ENCODE measurements at places on chromosomes 11 and 22. TPM values are rescaled to one million over a fixed set of nuclear protein-coding genes. Genes with fewer than 3 reads are reported as not detected.

DNA sequence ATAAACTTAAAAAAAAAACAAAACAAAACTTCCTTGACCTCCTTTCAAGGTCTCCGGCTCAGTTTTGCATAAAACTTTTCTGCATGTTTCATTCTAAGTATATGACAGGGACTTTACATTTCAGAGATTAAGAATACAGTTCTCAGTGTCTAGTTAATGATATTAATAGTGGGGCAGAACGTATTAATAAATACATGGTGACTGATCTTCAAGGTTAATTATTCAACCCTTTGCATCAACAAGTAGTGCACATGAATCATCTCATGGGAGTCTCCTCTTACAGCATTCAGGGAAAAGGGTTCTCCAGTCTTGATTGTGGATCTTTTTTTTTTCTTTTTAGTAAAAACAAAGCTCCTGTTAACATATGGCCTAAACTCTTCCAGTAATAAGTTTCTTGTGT, 146.8 kb downstream of the KIRREL3 start:
- DNase-seq, result no peak

DNA sequence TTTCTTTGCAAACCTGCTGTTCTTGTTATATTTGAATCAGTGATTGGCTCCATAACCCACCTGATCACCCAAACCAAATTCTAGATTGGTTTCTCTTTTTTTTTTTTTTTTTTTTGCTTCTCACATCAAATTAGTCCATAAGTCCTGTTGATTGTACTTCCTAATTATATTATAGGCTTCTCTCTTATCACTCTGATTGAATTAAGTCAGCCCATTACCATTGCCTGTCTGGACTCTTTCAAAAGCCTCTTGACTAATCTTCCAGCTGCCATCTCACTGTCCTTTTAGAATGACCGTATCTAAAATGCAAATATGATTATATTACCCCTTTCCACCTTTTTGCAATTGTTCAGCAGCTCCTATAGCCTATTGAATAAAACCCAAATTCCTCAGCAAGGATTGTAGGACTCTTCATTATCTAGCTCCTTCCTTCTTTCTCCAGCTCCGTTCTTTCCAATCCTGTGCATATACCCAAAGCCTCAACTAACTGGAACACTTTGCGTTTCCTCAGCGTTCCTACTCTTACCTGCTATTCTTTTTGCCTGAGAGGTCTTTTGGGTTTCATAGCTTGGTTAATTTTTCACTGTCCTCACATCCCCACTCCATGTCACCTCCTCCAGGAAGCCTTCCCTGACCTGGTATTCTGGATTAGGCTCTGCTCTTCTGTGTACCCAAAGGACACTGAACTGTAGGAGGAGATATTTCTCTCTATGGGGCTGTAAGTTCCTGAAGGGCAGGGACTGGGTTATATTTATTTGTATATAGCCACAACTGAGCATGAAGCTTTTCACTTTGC, 423.3 kb downstream of the TMEM135 start:
- DNase-seq, result no peak

GRCh38 chr11:11584530-11584810, 37.3 kb downstream of the GALNT18 start:
- no peak for DNase-seq

GRCh38 chr11:78248191-78248590, 59.5 kb downstream of the USP35 start:
- DNase-seq, result no peak

DNA sequence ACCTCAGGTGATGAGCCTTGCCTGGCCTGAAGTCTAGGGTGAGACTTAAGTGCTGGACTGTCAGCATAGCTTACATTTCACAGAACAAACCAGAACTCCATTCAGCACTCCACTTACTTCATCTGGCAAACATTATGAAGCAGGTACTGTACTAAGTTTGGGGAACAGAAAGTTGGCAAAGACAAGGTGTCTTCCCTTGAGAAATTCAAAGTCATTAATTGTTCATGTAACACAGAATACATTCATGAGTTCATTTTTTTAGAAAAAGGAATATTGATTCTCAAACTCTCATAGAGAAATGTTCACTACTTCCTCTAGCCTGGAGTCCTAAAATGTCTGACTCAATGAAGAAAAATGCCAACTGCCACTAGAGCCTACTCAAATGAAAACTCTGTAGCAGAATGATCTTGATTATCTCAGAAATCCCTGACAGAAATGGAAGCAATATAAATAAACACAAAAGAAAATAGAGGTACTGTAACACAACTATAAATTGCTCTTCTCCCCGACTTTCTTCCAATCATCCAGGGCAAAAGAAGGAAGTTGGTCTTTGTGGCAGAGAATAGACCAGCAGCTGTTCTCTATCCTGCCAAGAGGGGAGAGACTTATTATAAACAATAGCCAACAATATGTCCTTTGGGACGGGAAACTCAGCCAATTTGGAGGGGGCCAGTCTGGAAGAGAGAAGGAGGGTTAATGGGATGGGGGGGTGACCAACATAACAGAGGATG, 129.2 kb upstream of the MTMR2 start:
- no peak for DNase-seq

DNA sequence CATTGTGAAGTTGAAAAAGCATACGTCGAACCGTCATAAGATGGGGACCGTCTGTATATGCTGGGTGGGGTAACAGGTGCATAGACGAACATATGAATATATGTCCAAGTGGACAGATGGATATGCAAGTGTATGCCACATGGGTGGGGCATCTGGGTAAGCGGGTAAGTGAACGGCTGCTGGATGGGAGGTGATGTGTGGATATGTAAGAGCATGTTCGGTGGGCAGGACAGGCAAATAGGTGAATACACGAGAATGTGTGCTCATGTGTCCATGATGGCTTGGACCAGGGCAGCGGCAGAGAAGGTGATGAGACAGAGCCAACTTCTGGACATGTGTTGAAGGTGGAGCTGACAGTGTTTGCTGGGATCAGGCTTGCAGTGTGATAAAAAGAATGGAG, 12.0 kb downstream of the IFITM10 start:
- DNase-seq, result no peak

- DNase-seq, result no peak
These were observed 2.9 kb downstream of the OR51V1 start for GRCh38 chr11:5197536-5197935.

- DNase-seq, result no peak
These were observed 14.0 kb downstream of the ARVCF start for GRCh38 chr22:20002636-20003035.

- DNase-seq, result no peak
These were observed 30.1 kb upstream of the CECR2 start for GRCh38 chr22:17339095-17339693.

GRCh38 chr11:76228875-76229149, 22.5 kb upstream of the WNT11 start:
- DNase-seq, result no peak

GRCh38 chr22:36741204-36741793, 34.6 kb downstream of the IFT27 start:
- no peak for DNase-seq

DNA sequence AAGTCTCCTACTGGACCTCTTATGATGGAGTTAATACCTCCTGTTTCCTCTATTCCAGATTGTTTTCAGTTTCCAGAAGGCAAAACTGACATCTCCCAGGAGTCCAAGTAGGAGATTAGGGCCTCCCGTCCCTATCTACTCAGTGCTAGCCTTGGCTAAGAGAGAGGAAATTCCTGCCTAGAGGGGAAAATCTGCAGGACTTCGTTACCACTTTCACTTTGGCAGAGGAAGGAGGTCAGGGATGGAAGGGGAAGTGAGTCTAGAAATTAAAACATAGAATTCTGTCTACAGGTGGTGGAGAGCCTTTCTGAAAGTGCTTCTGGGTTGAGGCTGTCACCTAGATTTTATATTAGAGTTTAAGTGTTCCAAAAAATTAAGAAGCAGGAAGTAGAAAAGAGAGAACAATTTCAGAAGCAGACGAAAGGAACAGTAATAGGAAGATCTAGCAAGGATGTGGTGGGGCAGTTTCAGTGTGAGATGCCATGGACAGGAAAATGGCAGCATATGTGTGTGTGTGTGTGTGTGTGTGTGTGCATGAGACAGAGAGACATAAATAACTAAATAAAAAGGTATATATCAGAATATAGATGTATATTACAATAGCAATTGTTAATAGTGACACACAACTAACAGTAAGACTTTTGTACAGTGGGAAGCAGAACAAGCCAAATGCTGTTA, 2.4 kb upstream of the TRIM68 start:
- DNase-seq, result peak; percentile 64

GRCh38 chr22:37195921-37196320, 7.9 kb upstream of the C1QTNF6 start:
- DNase-seq, result no peak

DNA sequence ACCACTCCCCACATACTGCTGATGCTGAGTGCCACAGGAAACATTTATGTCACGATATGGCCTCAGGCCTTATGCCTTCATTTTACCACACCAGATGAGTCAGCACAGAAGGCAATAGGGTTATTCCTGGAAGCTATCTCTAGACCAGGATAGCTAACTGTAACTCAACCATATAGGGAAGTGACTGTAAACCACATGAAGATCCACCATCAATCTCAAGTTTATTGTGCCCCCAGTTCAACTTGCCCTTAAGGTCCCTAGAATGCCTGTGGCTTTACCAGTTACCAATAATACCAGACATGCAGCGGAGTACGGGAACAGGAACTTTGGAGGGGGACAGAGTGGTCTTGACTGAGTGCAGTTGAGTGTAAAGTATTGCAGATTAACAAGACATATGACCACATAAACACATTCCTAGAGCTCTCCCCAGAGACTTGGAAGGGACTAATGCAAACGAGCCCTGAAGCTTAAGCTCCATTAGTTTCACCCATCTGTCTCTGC, 180.9 kb downstream of the KIF18A start:
- no peak for DNase-seq

DNA sequence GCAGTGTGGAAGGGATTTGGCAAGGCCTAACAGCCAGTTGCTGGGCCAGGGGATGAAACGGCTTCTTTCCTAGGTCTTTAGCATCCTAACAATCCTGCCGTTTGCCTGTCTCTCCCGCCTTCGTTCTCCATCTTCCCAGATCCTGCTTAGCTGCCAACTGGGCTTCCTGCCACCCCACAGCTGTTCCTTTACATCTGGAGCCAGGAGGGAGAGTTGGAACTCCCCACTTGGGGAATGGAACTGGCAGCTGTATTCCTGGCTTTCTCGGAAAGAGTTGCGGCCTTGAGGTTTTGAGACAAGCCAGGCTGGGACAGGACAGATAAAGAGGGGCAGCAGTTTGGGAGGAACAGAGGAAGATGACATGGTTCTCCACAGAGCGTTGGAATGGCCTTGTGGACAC, 59.6 kb downstream of the ST3GAL4 start:
- DNase-seq, result no peak

DNA sequence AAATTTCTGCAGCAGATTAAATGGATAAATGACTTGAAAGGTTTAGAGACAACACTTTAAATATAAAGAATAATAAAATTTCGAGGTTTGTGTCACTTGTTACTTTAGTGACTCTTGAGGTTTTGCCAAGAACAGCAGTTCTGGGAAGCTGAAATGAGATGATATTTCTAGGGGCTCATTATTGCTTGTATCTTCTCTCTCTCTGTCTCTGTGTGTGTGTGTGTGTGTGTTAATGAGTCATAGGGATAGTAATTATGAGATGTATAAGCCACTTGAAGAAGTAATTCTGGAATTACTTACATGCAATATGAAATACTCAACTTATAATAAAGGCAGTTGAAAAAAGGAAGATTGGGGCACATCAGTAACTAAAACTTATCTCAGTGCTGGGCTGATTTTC, 9.6 kb upstream of the OR10G7 start:
- DNase-seq, result no peak

FOXRED2 gene
- total RNA-seq, result 25.4 TPM

OR4D5 gene
- not detected for total RNA-seq

MCAM gene
- 7.5 TPM for total RNA-seq

FLRT1 gene
- total RNA-seq, result not detected

TTC36 gene
- 0.65 TPM for total RNA-seq

CD6 gene
- 416 TPM for total RNA-seq

POU2AF2 gene
- total RNA-seq, result 0.44 TPM

GLYATL2 gene
- total RNA-seq, result not detected

MYO18B gene
- total RNA-seq, result 0.40 TPM

ESAM gene
- not detected for total RNA-seq

UBQLN3 gene
- not detected for total RNA-seq

All from activated CD4-positive, alpha-beta T cell treated with anti-CD3 and anti-CD28 coated beads, Interleukin-2, amount 10 ng/mL, durations not matched to agents 24 days and 14 days (primary cell).